Lower lobe of right lung (tissue), 2 donors: ENCODE measurements at places on chromosomes 16 and 17. TPM values are rescaled to one million over a fixed set of nuclear protein-coding genes. Genes with fewer than 3 reads are reported as not detected.

- DNase-seq: no peak
These were observed 1.7 kb downstream of the CYTH1 start for GRCh38 chr17:78780335-78780734.

DNA sequence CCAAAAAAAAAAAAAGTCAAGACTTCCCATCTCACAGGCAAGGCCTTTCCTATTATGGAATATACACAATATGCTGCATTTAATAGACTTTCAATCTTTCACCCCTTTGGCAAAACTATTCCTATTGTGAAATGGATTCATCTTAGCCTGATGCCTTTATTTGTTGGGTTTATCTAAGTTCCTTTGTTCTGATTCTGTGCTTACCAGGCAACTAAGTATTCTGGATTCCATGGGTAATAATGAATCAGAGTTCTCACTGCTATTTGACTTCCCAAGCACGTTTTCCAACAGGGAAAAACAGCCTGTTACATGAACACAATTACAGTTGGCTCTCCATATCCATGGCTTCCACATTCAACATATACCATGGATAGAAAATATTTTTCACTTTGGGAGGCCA lies 135.5 kb downstream of the MYO1D start:
- DNase-seq: no peak

DNA sequence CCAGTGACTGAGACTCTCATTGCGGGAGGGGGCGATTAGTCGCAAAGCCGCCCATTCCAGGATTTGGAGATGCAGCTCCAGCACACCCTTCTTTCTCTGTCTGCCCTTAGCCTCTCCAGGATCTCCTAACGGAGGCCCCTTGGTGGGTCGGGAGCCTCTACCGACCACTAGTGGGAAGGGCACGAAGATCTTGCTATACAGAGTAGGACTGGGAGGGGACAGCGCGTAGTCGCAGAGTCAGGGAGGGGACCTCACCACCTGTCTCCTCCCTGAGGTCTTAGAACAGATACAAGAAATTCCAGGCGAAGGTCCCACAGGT lies 588 bp upstream of the SMTNL2 start:
- DNase-seq: no peak

GRCh38 chr17:77768248-77768852 lies 190.2 kb upstream of the TNRC6C start:
- DNase-seq: no peak

- no peak for DNase-seq
These were observed 8.5 kb downstream of the PRMT7 start for GRCh38 chr16:68319185-68319908.

- DNase-seq: no peak
These were observed 16.8 kb downstream of the ANKS4B start for GRCh38 chr16:21250072-21250923.

GRCh38 chr16:89292443-89293078 lies 75.1 kb downstream of the ZNF778 start:
- no peak for DNase-seq

DNA sequence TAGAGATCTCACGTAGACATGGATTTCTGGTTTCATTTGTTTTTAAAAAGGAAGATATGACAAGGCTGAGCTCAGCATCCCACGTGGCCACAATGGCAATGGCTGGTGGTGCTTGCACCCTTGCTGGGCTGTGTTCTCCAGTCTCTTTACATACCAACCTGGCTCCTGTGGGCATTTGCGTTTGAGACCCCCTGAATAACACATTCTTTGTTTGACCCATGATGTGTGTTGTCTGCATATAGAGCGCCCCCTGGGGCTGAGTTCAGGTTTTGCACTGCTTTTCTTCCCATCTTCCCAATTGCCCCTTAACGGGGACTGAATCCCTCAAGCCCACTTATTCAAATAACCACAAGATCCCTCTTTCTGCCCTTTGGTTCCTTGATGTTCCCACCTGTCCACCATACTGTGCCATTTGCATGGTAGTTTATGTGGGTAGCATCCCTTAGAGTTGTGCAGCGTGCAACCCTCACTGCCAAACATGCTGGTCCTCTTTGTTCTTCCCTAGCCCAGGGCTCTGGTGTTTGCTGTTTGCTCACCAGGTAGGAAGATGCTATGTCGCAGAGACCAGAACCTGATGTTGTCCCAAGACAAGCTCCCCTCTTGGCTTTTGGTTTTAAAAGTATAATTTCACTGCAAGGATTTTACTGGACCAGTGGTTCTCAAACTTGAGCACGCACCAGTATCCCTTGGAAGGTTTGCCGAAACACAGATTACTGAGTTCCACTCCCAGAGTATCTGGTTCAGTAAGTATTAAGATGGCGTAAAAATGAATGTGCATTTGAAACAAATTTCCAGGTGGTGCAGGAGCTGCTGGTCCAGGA lies 38.5 kb upstream of the NKD1 start:
- no peak for DNase-seq

DNA sequence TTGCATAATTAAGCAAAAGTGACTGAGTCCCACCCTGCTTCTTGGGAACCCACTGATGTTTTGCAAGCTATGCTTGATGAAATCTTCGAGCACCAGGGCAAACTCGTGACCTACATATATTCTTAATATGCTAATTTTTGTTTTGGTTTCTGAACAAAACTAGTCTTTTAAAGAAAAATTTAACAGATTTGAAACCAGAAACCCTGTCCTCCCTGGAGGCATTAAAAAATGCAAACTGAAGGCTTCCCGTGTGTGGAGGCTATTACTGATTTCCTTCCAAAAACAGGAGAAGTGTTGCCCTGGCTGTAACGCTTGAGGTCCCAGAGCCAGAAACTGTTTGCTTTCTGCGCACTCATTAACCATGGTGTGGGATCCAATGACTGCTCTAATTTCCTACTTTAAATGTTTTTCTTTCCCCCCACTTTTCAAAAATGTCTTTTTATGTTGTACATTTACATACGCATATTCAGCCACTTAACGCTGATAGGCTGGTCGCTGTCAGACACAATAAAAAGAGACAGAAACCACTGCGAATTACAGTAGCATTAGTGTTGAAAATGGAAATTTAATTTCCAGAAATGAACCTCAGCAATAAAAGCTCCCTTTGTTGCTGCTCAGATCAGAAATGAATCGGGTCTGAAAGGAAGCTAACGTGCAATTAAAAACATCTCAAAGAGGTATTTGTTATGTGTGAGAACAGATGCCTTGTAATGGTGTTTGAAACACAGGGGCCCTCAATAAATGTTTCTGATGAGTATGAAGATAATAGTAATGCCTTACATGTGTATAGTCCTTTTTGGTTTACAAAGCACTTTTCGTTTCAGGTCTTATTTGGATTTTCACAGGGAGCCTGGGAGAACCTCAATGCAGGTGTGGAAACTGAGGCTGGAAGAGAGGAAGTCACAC lies 39.9 kb upstream of the IRX6 start:
- DNase-seq: no peak

DNA sequence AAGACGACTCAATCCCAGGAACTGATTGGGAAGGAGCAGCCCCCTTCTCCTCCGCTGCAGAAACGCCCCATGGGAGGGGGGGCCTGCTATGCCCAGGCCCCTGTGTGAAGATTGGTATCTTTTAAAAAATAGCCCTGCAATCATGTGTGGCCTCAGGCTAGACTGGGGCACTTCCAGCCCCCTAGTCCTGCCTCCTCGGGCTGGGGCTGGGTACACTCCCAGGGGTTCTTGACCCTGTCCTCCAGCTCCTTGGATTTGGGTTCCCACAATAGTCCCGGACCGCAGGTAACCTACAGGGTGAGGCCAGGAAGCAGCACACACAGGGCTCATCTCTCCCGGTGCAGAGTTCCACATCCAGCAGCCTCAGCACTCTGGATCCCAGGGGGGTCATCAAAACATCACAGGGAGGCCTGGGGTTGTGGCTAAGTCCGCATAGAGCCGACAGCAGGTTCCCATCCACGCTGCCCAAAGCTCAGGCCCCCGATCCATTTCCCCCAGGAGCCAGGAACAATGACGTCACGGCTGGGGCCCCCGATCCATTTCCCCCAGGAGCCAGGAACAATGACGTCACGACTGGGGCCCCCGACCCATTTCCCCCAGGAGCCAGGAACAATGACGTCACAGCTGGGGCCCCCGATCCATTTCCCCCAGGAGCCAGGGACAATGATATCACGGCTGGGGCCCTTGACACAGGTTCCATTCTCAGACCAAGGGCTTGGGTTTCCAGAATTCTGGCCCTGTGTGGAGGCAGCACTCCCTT lies 202.4 kb downstream of the IRF8 start:
- DNase-seq: no peak

- no peak for DNase-seq
These were observed 85.6 kb downstream of the TTC19 start for GRCh38 chr17:16085066-16085699.

- DNase-seq: no peak
These were observed 3.7 kb downstream of the PFN1 start for GRCh38 chr17:4944554-4945175.

GRCh38 chr16:22353933-22354541 lies 20.4 kb downstream of the CDR2 start:
- DNase-seq: no peak

DNA sequence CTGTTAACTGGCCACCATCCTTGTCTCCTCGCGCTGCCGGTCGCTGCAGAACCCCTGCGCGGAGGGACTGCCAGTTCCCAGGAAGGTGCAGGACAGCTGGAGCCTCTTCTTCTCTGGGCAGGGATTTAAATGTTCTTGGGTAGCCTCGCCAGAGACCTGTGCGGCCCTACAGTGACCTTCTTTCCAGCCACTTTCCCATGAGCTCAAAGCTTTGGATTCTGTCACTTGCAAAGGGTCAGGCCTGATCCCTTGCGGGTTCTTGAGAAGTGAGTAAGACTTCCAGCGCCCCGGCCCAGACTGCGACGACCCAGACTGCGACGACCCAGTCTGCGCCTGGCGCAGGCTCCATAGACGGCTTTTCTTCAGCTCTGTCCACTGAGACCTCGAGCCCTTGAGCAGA lies 1.4 kb upstream of the SLFN5 start:
- no peak for DNase-seq

GRCh38 chr17:13288248-13288647 lies 270.4 kb upstream of the ELAC2 start:
- no peak for DNase-seq

DNA sequence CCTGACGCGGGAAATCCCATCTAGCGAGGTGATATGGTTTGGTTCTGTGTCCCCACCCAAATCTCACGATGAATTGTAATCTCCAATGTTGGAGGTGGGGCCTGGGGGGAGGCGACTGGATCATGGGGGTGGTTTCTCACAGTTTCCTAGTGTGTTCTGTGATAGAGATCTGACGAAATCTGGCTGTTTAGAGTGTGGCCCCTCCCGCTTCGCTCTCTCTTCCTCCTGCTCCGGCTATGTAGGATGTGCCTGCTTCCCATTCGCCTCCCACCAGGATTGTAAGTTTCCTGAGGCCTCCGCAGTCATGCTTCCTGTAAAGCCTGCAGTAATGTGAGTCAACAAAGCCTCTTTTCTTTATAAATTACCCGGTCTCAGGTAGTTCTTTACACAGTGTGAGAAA lies 31.6 kb downstream of the IFT140 start:
- DNase-seq: no peak

DNA sequence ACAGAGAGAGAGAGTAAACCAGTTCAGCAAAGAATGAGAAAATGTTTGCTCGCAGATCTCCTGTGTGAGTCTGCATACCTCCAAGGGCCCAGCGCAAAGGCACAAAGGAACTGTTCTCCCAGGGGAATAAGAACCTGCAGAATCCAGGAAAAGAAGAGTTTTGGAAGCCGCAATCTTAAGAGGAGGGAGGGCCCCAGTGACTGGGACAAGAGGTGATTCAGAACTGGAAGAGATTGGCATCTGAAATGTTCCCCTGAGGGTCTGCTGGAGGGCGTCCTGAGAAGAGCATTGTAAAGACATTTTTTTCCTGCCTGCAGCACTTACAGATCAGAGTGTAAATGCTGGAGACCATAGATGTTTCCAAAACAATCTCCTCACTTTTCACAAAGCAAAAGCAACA lies 6.1 kb downstream of the ATMIN start:
- no peak for DNase-seq

DNA sequence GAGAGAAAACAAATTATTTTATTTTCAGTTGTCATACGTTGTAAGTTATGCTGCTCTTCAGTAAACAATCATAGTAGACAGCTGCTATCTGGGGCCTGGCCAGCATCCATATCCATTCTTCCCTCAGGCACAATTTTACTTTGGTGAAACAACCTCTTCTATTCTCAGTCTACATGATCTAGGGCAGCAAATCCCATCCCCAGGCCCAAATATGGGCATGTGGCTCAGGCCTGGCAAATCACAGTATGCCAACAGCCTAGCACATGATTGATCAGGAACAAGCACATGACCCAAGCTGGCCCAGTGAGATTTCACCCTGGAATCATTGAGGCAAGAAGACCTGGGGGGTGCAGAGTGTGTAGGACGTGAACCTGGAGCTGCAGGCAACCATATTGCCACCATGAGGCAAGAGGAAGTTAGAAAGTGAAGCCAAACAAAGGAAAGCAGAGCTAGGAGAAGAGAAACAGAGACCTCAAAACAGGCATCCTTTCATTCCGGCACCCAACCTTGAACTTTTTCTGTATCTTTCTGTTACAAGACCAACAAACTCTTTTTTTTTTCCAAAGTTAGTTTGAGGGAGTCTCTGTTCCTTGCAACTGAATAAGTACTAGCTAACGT lies 10.3 kb upstream of the ABCC12 start:
- no peak for DNase-seq

DNA sequence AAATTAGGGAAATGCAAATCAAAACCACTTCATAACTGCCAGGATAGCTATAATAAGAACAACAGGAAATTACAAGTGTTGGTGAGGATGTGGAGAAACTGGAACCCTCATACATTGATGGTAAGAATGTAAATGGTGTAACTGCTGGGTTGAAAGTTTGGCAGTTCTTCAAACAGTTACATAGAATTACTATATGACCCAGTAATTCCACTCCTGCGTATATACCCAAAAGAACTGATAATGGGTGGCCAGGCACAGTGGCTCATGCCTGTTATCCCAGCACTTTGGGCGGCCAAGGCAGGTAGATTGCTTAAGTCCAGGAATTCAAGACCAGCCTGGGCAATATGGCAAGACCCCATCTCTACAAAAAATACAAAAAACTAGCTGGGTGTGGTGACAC lies 4.5 kb upstream of the CMTM4 start:
- no peak for DNase-seq

- no peak for DNase-seq
These were observed 134.2 kb downstream of the ABCC1 start for GRCh38 chr16:16083421-16084156.

GRCh38 chr17:80456465-80457235 lies 19.8 kb downstream of the NPTX1 start:
- no peak for DNase-seq

- no peak for DNase-seq
These were observed 53.4 kb downstream of the ASIC2 start for GRCh38 chr17:33239702-33240101.

The SMPD3 gene
- total RNA-seq: 3.6 TPM

The KRT28 gene
- total RNA-seq: not detected

The HEATR9 gene
- 0.21 TPM for total RNA-seq

The RNU2-1 gene
- total RNA-seq: 8,279 TPM

The NAGS gene
- total RNA-seq: 6.4 TPM

The ACSM3 gene
- 25.2 TPM for total RNA-seq
